Fibroblast of skin of back (primary cell): ENCODE measurements at places on chromosomes 12 and 14.

- DNase-seq, result no peak
Observed at GRCh38 chr12:52873513-52873831, 24.7 kb upstream of the KRT78 start.

- DNase-seq, result no peak
Observed at GRCh38 chr14:59847711-59848110, 22.9 kb downstream of the RTN1 start.

DNA sequence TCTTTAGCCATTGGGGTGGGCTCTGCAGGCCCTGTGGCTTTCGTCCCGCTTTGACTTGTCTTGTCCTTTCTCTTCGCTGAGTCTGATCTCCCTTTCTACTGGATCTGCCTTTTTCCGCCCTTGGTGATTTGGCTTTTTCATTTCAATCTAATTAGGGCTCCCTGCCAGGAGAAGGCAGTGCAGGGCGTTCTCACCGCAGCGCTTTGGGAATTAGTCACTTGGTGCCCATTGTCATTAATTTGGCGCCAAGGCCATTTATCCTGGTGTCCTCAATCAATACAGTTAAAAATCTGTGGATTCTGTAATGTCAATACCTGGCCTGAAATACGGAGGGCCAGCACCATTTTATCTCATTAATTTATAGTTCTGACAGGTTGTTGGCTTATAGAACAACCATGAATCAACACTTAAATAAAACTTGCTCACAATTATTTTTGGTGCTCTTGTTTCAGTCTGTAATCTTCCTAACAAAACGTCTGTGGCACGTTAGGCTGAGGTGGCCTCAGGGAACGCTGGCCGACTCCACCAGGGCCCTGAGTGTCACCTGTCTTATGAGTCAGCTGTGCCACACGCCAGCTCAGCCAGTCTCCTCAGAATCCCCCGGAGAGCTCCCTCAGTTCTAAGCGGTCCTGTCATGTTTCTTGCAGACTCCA is 115.7 kb downstream of the BEGAIN start:
- no peak for DNase-seq

DNA sequence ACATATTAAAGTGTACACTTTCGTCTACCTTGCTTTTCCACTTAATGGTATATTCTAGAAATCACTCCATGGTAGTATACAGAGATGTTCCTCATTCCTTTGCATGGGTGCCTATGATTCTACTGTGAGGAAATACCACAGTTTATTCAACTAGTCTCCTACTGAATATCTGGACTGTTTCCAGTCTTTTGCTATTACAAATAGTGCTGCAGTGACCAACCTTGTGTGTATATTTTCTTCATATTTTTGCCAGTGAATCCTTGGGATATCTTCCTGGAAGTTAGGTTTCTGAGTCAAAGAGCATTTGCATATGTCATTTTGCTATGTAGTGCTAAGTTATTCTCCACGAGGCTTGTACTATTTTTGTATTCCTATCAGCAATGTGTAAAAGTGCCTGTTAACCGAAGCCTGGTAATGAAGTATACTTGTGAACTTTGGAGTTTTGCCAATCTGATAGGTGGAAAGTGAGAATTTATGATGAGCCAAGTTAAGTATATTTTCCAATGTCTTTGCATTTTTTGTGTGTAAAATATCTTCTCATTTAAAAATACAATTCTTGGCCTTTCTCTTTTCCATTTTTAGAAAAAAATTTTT is 31.3 kb upstream of the TMEM263 start:
- DNase-seq, result peak; percentile 11

DNA sequence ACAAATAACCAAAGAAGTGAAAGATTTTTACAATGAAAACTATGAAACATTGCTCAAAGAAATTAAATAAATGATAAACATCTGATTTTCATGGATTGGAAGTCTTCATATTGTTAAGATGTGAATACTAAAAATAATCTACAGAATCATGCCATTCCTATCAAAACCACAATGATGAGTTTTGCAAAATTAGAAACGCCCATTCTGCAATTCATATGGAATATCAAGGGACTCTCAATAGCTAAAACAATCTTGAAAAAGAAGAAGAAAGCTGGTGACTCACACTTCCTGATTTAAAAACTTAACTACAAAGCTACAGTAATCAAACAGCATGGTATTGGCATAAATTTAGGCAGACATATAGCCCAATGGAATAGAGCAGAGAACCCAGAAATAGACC is 40.2 kb upstream of the CCT2 start:
- DNase-seq, result peak; percentile 36

DNA sequence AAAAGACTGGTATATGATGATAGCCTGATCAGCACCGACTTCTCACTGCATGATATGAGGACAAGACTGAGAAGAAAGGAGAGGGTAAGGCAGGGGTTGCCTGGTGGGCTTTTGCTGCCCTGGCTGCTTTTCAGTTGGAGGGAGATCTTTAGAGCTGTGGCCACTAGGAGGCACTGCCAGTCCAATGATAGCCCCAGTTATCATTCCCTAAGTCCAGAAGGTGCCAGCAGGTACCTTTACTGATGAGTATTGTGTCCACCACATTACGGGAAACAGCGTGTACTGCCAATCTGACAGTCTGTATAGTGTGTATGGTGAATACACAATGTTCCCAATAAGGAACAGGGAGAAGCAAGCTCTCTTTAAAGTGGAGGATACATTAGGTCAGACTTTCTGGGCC is 55.8 kb upstream of the CCDC175 start:
- DNase-seq, result peak; percentile 14

DNA sequence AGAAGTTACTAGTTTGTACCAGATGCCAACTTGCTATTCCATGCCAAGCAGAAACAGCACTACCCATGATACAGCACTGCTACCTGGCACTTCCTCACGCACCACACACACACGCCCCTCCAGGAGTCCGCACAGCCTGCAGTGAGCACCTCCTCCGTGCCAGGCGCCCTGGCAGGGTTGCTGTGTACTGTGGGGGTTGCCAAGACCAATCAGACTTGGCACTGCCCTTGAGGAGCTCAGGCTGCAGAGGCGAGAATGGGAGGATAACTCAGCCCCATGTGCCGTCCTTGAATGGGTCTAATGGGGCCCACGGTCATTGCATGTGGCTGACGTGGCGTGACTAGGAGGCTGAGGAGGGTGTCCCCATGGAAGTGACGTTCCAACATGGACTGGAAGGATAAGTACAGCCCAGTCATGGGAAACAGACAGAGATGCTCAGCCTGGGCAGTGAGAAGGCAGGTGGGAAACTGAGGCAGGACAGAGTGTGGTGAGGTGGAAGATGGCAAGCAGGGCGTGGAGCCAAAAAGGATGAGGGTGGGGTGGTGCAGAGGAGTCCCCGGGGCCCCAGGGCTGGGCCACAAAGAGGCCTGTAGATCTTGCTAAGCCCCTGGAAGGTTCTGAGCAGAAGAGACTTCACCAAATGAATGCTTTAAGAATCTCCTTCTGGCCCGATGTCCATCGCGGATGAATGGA is 65.3 kb upstream of the C14orf180 start:
- DNase-seq, result no peak

GRCh38 chr14:89958966-89959365 is 3.2 kb downstream of the TDP1 start:
- DNase-seq, result no peak

DNA sequence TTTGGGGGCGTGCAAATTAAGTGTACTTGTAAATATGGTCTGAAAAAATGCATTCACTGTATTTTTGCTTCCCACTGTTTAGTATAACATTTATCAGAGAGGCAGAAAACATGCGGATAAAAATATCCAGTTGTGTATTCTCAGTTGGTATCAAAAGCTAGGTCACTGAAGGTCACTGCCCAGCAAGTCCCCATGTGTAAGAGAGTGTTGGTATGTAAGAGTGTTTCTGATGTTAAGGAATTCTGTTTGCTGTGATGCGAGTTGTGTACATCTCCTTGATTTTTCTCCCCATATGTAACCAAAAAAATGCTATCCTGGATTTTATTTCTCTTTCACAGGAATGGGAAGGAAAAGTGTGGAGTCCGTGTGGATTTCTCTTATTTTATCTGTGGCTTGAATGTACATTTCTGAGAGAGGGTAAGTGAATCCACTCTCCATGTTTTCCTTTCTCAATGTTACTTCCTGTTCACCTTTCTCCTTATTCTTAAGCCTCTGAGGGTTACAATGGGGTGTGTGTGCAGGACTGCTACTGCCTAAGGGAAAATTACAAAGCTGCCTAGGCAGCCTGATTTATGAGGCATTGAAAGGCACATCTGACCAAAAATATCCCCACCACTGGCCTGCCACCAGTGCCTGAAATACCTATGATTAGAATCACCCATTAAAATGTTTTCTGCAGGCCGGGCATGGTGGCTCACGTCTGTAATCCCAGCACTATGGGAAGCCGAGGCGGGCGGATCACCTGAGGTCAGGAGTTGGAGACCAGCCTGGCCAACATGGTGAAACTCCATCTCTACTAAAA is 97.9 kb upstream of the USP44 start:
- peak; percentile 95 for DNase-seq
